CD4-positive, alpha-beta T cell treated with Interleukin-6 for 4 hours (primary cell): ENCODE measurements at places on chromosomes 11 and 22.

DNA sequence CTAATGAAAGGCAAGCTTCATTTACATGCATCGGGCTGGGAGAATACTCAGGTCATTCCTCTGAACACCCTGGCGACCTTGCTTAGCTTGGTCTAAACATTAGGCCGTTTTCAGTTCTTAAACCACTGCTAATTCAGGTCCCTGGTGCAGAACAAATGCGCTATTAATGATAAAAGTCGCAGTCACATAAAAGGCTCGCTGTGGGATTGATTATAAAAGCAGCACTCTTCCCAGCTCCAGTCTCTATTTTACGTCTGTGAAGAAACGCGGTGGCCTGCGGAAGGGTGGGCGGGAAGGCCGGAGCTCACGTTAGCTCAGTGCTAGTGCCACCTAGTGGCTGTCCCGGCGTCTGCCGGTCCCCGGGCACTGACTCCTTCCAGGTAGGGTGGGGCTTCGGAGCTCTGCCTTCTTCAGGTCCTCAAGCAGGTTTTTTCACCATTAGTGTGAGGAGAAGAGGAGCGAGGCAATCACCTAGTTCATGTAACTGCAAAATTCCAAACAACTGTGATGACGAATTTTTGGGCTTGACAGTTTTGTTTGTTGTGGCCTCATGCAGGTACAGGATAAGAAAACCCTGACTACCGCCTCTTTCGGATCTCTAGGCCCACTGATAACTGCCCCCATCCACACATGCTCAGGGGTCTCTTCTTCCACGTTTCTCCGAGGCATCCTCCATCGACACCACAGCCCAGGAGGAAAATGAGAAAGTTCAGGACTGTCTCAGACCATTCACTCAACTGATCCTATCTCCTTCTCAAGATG lies 66.5 kb upstream of the CLMP start:
- DNase-seq, result peak; percentile 68

- no peak for DNase-seq
Measured at GRCh38 chr22:26445577-26446275, 16.7 kb downstream of the ASPHD2 start.

- DNase-seq, result peak; percentile 46
Measured at GRCh38 chr11:36394056-36394455, 98.0 kb downstream of the PRR5L start.

DNA sequence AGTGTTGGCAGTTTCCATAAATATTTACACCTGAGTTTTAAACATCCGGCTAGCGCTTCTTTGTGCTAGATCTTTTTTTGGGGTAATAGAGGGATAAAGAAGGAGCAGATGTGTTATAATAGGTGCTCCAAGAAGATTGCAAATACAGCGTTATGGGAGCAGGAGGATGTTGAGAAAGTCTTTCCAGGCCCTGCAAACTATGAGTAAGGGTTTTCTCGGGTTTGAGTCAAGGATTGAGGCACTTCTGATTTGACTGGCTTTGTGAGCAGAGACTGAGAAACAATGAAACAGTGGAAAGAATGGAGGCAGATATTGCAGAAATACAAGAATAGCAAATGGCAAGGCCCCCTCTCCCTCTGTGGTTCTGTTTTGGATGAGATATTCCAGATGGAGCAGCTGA lies 155.0 kb upstream of the TIMP3 start:
- DNase-seq, result no peak
